ENCODE measurements at places on chromosomes 4 and X.

DNA sequence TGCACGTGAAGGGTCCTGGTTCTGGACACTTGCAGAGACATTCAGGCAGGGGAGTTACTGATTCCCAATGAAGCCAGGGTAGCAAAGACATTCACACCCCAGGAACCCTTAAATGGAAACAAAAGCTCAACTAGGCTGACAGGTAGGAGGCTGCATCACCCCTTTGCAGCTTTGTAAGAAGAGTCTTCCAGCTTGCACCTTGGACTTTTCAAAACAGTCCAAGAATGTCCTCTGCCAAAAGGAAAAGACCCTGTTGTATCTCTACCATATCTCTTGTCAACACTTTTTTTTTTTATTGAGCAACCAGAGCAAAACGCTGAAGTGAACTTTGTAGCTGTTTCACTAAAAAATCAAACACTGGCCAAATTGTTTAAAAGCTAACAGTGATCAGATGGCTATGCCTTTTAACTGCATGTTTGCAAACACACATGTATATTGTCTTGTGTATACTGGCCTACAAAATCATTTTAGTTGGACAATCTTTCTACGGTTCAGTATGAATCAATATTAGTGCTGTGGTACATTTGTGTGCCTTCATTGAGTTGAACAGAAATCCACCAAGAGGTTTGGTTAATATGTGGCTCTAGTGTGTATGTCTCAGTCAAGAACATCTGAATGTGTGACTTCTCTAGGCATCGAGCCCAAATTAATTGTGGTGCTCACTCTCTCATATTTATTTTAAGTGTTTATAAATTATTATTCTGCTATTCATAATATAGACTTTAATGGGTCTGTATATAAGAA, 18.5 kb upstream of the WWC2 start:
- no peak for DNase-seq

DNA sequence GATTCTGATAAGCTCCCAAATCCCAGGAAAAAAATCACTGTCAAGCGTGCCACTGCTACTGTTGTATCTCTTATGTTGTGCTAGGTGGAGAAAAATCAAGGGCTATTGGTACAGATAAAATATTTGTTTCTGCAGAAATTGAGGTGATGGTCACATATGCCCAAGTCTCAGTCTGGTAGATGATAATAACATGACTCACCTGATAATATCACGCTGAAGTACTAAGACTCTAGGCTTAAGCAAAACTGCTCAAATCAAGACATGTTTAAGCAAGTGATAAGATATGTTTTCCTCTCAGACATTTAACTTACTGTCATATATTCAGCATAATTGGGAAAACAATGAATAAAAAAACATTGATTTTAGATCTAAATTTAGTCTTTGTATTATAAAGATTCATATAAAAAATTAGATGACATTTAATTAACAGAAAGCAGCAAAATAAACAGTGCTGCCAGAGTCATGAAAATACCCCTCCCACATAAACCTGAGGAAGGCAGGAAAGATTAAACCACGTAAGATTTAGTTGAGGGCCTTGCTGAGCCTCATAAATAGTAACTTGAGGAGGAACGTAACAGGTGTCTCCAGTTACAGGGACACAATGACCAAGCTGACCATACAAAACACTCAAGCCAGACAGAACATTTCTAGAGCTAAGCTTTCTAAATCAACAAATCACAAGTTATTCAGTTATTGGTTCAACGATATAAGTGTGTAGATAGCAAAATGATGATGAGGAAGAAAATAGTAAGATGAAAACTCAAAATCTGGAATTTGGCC, 143.5 kb downstream of the CHM start:
- DNase-seq = no peak

DNA sequence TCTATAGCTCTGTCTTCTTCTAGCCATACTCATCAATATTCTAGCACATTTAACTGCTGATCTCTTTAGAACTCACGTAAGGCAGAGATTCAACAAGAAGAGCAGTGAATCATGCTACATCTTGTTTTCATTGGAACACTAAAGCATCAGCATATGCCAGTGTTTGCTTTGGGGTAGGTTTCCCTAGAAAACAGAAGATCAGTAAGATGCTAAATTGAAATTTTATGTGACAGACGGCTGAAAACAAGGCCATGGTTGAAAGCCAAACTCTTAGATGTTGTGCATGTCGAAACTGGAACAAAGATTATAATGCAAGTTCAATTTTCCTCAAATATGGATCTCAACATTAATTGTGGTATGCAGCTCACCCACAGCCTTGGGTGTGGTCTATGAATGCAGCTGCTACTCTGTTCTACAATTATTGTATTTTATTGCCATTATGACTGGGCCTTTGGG, 107.6 kb downstream of the PDLIM5 start:
- DNase-seq = no peak

GRCh38 chr4:81839347-81840042, 367.8 kb upstream of the RASGEF1B start:
- peak; percentile 97 for DNase-seq

GRCh38 chr4:168711197-168712140, 214.6 kb downstream of the PALLD start:
- DNase-seq = no peak

GRCh38 chr4:162229670-162230069, 65.9 kb upstream of the FSTL5 start:
- no peak for DNase-seq

GRCh38 chr4:139611391-139611790, 54.2 kb upstream of the MGST2 start:
- DNase-seq = no peak

- no peak for DNase-seq
These were observed 175.4 kb downstream of the TBCK start for GRCh38 chr4:106140601-106141000.

- DNase-seq = no peak
These were observed 8.4 kb downstream of the HAND2 start for GRCh38 chr4:173521467-173522159.

DNA sequence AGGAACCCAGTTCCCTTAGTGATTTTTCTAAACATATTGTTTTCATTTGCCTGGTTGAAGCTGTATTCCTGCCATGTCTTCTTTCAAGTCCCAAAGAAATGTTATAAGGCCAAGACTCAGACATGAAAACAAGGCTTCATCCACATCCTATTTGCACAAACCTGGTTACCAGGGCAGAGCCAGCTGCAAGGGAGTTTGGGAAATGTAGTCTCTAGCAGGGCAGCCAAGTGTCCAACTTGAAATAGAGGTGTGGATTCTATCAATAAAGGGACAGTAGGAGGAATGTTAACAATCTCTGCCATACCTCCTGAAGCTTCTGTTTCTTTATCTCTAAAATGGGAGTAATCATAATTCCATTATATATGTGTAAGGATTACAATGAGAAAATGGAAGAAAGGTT, 56.6 kb downstream of the INTS12 start:
- no peak for DNase-seq

DNA sequence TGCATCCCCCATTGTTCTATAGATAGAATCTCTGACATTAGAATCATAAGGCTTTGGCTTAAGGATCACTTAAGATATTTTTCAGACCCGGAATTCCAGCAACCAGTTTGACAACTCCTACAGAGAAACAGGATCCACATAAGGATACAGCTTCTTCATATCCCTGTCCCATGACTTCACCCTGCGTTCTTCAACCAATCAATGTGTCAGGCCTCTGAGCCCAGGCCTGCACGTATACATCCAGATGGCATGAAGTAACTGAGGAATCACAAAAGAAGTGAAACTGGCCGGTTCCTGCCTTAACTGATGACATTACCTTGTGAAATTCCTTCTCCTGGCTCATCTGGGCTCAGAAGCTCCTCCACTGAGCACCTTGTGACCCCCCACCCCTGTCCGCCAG, 85.1 kb downstream of the MFAP3L start:
- no peak for DNase-seq

DNA sequence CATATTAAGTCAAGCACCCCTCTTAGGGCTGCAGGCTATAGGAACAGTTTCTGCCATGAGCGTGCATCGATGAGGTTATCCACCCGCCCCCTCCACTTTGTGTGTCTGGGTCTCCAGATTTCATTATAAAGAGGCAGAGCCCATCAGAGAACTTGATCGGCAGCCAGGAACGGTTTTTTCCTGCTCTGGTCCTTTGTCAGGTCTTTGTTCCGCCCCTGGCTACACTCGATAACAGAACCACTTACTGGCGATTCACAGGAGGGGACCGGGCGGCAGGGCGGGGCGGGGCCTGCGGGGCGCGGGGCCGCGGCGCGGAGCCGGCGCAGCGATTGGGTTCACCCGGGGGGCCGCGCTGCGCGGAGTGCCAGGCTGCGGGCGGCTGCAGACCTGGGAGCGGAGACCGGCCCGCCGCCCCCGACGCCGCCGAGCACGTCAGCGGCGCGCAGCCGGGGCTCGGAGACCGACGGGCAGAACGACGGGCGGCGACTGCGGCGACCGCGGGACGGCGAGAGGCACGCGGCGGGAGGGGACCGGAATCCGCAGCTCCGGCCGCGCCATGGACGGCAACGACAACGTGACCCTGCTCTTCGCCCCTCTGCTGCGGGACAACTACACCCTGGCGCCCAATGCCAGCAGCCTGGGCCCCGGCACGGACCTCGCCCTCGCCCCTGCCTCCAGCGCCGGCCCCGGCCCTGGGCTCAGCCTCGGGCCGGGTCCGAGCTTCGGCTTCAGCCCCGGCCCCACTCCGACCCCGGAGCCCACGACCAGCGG, at the start of gene SLC10A4:
SLC10A4 (plus strand) TSS at position 338 of the 771 bp plus-strand sequence; CDS start at position 557, 219 bp downstream.
- DNase-seq = no peak

GRCh38 chr4:29619168-29619567, 1101.0 kb upstream of the PCDH7 start:
- no peak for DNase-seq

DNA sequence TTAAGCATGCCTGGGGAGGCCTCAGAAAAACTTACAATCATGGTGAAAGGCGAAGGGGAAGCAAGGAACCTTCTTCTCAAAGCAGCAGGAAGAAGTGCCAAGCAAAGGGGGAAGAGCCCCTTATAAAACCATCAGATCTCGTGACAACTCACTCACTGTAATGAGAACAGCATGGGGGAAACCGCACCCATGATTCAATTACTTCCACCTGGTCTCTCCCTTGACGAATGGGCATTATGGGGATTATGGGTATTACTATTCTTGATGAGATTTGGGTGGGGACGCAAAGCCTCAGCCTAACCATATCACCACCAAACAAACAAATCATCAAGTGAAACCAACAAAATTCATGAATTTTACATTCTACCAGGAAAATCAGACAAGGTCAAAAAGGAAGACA, 76.7 kb upstream of the TAB3 start:
- no peak for DNase-seq

GRCh38 chr4:20840648-20841190, 140.5 kb downstream of the PACRGL start:
- DNase-seq = no peak

DNA sequence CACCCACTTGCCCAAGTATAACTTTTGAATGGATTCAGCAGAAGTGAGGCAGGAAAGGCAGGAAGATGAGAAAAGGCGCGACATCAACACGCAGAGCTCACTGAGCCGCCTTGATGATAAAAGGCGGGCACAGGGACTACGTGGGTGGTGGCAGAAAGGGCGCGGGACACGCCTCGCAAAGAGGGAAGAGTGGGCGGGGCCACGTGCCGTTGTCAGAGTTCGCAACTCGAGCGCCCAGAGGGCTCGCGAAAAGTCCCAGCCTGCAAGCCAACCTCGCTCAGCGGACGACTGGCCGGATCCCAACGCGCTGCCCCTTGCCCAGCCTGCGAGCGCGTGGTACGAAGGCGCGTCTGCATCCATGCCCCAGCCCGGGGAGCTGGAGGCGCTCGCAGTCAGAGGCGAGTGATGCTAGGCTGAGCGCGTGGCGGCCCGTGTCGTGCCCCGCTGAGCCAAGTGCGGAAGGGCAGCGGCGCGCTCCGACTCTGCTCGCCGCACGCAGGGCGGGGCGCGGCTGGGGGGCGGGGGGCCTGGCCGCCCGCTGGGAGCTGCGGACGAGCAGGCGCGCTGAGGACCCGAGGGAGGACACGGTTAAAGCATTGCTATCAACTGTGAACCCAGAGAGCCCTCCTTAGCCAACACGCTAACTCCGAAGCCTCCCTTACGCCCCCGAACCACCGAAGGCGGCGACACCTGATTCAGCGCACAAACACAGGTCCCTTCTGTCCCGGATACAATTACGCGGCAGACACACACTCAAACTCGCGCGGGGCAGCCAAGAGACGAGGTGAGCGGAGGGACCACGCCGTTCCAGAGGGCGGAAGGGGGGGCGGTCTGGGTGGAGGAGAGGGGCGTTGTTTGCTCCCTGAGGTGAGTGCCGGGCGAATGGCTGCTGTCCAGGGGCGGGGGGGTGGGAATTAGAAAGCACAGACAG, at the start of gene UGT8:
UGT8 (plus strand) TSS at position 617 of the 931 bp plus-strand sequence. CDS start 24,074 bp downstream, outside the sequence.
- peak; percentile 47 for DNase-seq

DNA sequence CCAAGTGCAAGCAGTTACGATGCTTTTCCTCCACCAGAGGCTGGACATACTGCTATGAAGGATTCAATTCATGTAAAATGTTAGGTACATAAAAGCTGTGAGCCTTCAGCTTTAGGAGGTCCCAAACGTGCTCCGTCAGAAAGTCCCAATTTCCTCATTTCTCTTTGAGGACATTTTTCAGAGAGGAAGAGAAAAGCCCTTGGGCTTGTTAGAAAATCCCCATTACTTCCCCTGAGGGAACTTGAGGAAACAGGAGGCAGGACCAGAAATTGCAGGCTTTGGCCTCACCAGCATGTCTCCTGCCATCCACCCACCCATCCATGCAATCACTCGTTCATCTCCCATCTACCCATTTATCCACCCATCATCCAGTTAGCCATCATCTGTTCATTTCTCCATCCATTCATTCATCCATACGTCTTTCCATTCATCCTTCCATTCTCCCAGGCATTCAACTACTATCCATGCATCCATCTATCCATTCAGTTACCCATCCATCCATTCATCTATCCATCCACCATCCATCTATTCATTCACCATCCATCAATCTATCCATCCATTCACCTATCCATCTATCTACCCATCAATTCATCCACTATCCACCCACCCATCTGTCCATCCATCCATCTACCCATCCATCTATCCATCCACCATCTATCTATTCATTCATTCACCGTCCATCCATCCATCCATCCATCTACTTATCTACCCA, 223.5 kb downstream of the AFAP1 start:
- DNase-seq = no peak

- DNase-seq = no peak
These were observed 1.8 kb upstream of the FAM50A start for GRCh38 chrX:154441984-154442707.

- DNase-seq = no peak
These were observed 18.6 kb upstream of the ZIC3 start for GRCh38 chrX:137547291-137547690.

- no peak for DNase-seq
These were observed 1120.2 kb downstream of the ARAP2 start for GRCh38 chr4:35124106-35124505.

DNA sequence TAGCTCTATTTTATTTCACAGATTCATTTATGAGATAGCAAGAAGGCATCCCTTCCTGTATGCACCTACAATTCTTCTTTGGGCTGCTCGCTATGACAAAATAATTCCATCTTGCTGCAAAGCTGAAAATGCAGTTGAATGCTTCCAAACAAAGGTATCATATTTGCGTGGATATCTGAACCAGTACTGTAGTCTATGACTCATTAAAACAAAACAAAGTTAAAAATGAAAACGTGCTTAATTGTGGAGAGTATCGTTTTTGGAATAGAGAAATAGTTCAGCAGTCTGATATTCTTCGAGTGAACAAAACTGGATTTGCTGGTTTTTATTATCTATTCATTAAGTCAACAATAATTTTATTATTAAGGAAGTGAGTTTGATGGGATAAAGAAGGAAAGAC, 6.3 kb downstream of the AFP start:
- DNase-seq = no peak

All from NCI-H1930 (cell line).